ENCODE measurements at places on chromosomes 7 and 10. TPM values are rescaled to one million over a fixed set of nuclear protein-coding genes. Genes with fewer than 3 reads are reported as not detected.

DNA sequence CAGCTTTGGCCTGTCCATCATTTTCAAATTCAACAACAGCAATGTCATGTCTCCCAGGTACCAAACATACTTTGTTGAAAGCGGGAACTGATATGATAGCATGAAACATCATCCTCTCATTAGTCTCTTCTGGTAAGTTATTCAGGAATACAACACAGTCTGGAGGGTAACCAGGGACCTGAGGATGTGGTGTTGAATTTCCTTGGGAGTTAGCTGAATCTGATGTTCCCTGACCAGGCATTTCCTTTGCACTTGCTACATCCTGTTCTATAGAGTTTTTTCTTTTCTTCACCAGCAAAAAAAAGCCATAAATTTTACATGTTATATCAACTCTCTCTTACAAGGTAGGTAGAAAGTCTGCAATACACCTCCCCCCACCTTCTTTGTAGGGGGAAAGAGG lies 97.8 kb upstream of the AFAP1L2 start:
- no peak overlapping the region for H3K4me3 ChIP-seq
- DNase-seq: no peak
- no peaks in the 10 kb centered on the region for H3K27me3 ChIP-seq
- no peaks in the 10 kb centered on the region for H3K36me3 ChIP-seq
- H3K27ac ChIP-seq: no peak overlapping the region
- no peaks in the 10 kb centered on the region for H3K4me1 ChIP-seq

- no peaks in the 10 kb centered on the region for H3K27me3 ChIP-seq
- H3K27ac ChIP-seq: no peak overlapping the region
- DNase-seq: no peak
- no peaks in the 10 kb centered on the region for H3K4me1 ChIP-seq
These were observed 217.1 kb upstream of the DPP6 start for GRCh38 chr7:153835103-153835502.

DNA sequence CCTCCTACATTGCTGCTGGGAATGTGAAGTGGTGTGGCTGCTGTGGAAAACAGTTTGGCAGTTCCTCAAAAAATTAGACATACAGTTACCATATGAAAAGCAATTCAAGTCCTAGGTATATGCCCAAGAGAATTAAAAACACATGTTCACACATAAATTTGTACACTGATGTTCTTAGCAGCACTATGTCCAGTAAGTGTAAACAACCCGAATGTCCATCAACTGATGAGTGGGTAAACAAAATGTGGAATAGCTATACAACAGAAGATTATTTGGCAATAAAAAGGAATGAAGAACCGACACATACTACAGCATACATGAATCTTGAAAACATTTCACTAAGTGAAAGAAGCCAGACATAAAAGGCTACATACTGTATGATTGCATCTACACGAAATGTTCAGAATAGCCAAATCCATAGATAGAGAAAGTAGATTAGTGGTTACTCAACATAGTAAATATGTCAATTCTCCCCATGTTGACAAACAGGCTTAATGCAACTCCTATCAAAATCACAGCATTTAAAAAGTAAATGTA lies 17.2 kb downstream of the CEP41 start:
- no peak overlapping the region for H3K27ac ChIP-seq
- H3K36me3 ChIP-seq: no peaks in the 10 kb centered on the region
- DNase-seq: no peak
- no peaks in the 10 kb centered on the region for H3K27me3 ChIP-seq

DNA sequence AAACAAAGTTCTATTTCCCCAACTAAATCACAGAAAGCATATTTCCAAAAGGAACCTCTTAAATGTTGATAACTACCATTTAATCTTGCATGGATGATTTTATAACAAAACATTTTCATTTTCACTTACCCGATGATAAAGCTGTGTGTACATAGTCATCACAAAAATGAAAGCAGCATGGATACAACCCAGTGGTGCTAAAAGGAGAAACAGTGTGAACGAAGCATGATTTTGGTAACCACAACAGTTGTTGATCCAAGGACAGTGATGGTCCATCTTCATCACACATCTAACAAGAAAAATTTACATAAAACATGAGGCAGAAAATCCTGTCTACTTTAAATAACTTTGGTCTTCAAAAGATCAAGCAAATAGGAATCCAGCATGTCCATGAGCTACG lies 4.7 kb downstream of the ZDHHC6 start:
- no peaks in the 10 kb centered on the region for H3K27me3 ChIP-seq
- H3K4me1 ChIP-seq: peaks cover 9% of the 10 kb centered on the region
- H3K4me3 ChIP-seq: no peak overlapping the region
- peaks cover 83% of the 10 kb centered on the region for H3K36me3 ChIP-seq
- DNase-seq: no peak

GRCh38 chr10:89086801-89087521 lies 96.4 kb downstream of the FAS start:
- H3K27ac ChIP-seq: peak overlapping the region; percentile 70
- DNase-seq: peak; percentile 79
- no peaks in the 10 kb centered on the region for H3K36me3 ChIP-seq

DNA sequence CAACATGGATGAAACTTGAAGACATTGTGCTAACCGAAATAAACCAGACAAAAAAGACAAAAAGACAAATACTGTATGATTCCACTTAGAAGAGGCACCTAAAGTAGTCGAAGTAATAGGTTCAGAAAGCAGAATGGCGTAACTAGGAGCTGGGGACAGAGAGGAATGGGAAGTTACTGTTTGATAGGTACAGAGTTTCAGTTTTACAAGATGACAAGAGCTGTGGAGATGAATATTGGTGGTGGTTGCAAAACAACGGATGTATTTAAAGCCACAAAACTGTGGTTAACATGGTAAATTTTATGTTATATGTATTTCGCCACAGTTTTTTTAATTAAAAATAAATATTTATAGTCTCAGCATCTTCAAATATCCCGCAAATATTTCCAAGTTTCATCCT lies 64.1 kb upstream of the DIP2C start:
- H3K27ac ChIP-seq: no peak overlapping the region
- H3K4me1 ChIP-seq: no peaks in the 10 kb centered on the region
- no peaks in the 10 kb centered on the region for H3K27me3 ChIP-seq

- H3K4me1 ChIP-seq: peaks cover 14% of the 10 kb centered on the region
- no peak overlapping the region for H3K27ac ChIP-seq
- H3K27me3 ChIP-seq: no peaks in the 10 kb centered on the region
- no peak for DNase-seq
- no peak overlapping the region for H3K4me3 ChIP-seq
These were observed 4.4 kb upstream of the ACBD5 start for GRCh38 chr10:27244976-27245375.

DNA sequence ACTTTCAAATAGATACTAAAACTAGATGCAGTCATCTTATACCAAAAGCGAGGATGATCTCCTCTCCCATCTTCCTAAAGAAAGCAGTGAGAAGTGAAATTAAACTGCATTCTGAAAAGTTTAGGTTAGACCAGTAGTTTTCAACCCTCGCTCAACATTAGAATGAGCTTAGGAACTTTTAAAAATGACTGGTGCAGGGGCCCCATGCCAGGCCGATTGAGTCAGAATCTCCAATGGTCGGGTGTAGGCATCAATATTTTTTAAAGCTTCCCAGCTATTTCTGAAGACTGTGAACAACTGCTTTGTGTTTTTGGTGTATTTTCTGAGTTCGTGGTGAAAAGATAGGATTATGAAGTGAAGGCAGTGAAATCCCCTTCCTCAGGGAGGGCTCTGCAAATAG lies 146.0 kb downstream of the VTI1A start:
- no peaks in the 10 kb centered on the region for H3K27me3 ChIP-seq
- no peak for DNase-seq
- no peak overlapping the region for H3K4me3 ChIP-seq
- H3K36me3 ChIP-seq: no peaks in the 10 kb centered on the region

DNA sequence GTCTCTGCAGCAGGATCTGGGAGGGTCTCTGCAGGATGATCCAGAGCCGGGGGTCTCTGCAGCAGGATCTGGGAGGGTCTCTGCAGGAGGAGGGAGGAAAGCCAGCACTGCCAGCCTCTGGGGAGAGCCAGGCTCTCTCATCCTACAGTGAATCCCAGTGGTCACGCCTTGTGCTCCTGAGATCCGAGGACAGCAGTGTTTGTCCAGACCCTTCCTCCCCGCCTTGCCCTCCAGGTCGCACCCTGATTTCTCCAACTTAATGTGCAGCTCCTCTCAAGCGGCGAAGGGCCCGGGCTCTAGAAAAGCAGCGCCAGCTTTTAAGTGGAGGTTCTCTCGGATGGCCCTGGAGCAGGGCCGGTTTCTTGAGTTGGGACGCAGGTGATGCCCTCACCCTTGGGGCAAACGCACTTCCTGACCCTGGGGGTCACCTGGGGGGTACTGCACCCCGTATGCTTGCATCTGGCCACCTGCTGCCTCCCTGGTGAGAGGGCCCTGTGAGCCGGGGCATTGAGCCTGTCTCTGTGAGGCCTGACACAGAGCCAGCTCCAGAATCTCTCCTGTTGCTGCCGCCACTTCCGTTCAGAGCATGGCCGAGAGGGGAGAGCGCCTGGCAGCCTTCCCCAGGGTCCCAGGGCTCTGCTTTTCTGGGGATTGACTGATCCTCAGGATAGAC lies 111.6 kb downstream of the ACTR3B start:
- no peaks in the 10 kb centered on the region for H3K27me3 ChIP-seq
- DNase-seq: no peak
- no peaks in the 10 kb centered on the region for H3K4me1 ChIP-seq
- H3K27ac ChIP-seq: no peak overlapping the region
- no peaks in the 10 kb centered on the region for H3K36me3 ChIP-seq
- H3K4me3 ChIP-seq: no peak overlapping the region

DNA sequence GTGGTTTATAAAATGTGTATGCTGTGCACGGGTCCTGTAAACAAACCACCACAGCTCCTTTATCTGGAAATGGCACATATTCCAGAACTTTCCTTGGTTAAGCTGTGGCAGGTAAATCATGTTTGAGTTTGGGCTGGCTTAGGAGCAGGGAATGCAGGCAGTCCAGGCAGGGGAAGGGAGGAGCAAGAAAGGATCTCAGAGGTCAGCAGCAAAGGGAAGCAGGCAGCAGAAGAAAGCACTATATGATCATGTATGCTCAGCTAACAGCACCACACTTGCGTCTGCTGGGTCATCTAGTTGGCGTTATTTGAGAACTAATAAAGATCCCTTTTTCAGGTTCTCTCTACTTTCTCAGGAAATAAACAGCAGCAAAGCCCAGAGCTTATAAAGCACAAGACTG lies 7.8 kb downstream of the ICA1 start:
- H3K4me3 ChIP-seq: no peak overlapping the region
- DNase-seq: no peak
- no peaks in the 10 kb centered on the region for H3K4me1 ChIP-seq

GRCh38 chr7:113268757-113269156 lies 150.4 kb upstream of the SMIM30 start:
- H3K27ac ChIP-seq: no peak overlapping the region
- H3K4me1 ChIP-seq: no peaks in the 10 kb centered on the region
- no peak overlapping the region for H3K4me3 ChIP-seq
- H3K27me3 ChIP-seq: peaks cover 2% of the 10 kb centered on the region
- DNase-seq: no peak

GRCh38 chr10:99742701-99743100 lies 10.7 kb downstream of the CUTC start:
- H3K4me1 ChIP-seq: peaks cover 65% of the 10 kb centered on the region
- H3K36me3 ChIP-seq: peaks cover 92% of the 10 kb centered on the region
- H3K27me3 ChIP-seq: no peaks in the 10 kb centered on the region

- H3K4me3 ChIP-seq: peak overlapping the region; percentile 13
- peak overlapping the region; percentile 38 for H3K27ac ChIP-seq
- no peaks in the 10 kb centered on the region for H3K36me3 ChIP-seq
These were observed 42.8 kb downstream of the ARHGAP21 start for GRCh38 chr10:24680647-24681524.

GRCh38 chr10:113563306-113564088 lies 10.6 kb downstream of the HABP2 start:
- H3K27me3 ChIP-seq: no peaks in the 10 kb centered on the region
- no peaks in the 10 kb centered on the region for H3K36me3 ChIP-seq
- peak overlapping the region; percentile 46 for H3K4me3 ChIP-seq
- H3K27ac ChIP-seq: no peak overlapping the region

GRCh38 chr7:159172400-159172799 lies 27.7 kb upstream of the VIPR2 start:
- no peak for DNase-seq
- no peak overlapping the region for H3K27ac ChIP-seq
- no peak overlapping the region for H3K4me3 ChIP-seq
- no peaks in the 10 kb centered on the region for H3K36me3 ChIP-seq
- H3K27me3 ChIP-seq: no peaks in the 10 kb centered on the region

DNA sequence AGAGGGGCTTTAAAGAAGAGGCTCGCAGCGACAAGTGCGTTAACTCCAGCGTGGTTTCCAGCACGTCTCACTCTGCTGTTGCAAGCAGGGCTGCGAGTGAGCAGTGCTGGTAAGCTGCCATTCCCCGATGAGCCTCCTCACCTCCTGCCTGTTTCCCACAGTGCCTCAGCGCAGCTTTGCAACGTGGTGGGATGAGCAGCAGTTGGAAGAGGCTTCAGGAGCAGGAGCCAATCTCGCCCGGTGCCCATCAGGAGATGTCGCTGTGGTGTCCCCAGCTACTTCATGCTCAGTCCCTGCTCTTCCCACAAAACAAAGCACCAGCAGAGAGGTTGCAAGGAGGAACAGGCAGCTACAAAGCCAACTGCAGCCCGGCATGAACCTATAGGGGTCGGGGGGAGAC lies 2.4 kb upstream of the ADARB2 start:
- H3K4me3 ChIP-seq: no peak overlapping the region
- H3K27ac ChIP-seq: no peak overlapping the region
- H3K4me1 ChIP-seq: no peaks in the 10 kb centered on the region
- H3K36me3 ChIP-seq: no peaks in the 10 kb centered on the region
- DNase-seq: no peak

GRCh38 chr10:72328829-72329204 lies 25.9 kb downstream of the DNAJB12 start:
- no peak overlapping the region for H3K27ac ChIP-seq
- H3K4me1 ChIP-seq: peaks cover 54% of the 10 kb centered on the region
- H3K4me3 ChIP-seq: no peak overlapping the region
- H3K27me3 ChIP-seq: no peaks in the 10 kb centered on the region

- H3K27ac ChIP-seq: no peak overlapping the region
- H3K4me3 ChIP-seq: no peak overlapping the region
- H3K4me1 ChIP-seq: no peaks in the 10 kb centered on the region
- no peaks in the 10 kb centered on the region for H3K27me3 ChIP-seq
- H3K36me3 ChIP-seq: no peaks in the 10 kb centered on the region
These were observed 1375.1 kb upstream of the LRRTM3 start for GRCh38 chr10:65550761-65551160.

DNA sequence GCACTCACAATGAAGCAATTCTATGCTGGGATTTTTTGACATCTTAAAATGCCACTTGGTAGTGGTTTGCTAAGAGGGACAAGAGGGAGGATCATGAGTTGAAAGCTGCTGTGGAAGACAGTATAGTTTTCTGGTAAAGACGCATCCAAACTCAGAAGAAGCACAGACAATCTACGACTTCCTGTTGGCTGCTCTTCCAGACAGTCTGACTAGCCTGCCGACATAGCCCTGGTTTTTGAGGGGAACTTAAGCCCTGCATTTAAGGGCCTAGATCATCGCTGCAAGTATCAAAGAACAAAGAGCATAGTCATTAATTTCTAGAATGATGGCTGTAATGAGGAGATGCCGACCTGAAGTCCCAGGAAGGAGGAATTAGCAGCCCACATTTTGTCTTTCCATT lies 99.9 kb upstream of the IKZF1 start:
- no peaks in the 10 kb centered on the region for H3K4me1 ChIP-seq
- no peaks in the 10 kb centered on the region for H3K36me3 ChIP-seq
- H3K27ac ChIP-seq: no peak overlapping the region
- no peak overlapping the region for H3K4me3 ChIP-seq

Gene FAM25C
- not detected for polyA plus RNA-seq

Gene SMKR1
- polyA plus RNA-seq: not detected

Gene SAMD9
- polyA plus RNA-seq: 0.53 TPM

Gene CXCL12
- 23.6 TPM for polyA plus RNA-seq

Gene CDC14C
- polyA plus RNA-seq: not detected

Gene MYO1G
- polyA plus RNA-seq: 0.30 TPM

Gene SH2D4B
- polyA plus RNA-seq: not detected

Gene CYP3A4
- 0.08 TPM for polyA plus RNA-seq

Gene C10orf71
- polyA plus RNA-seq: 4.2 TPM

Data from psoas muscle (tissue), 8 donors.